ENCODE measurements at places on chromosomes 13 and 19. TPM values are rescaled to one million over a fixed set of nuclear protein-coding genes. Genes with fewer than 3 reads are reported as not detected.

The TFDP1 gene
- 140 TPM for total RNA-seq

The IGFL2 gene
- 57.7 TPM for total RNA-seq

The CDX2 gene
- 109 TPM for total RNA-seq

The NANOS3 gene
- not detected for total RNA-seq

The FAM187B gene
- total RNA-seq = not detected

The CGB8 gene
- not detected for total RNA-seq

The TMEM190 gene
- total RNA-seq = not detected

The GEMIN7 gene
- total RNA-seq = 49.3 TPM

The IGFL1 gene
- total RNA-seq = not detected

- H3K36me3 ChIP-seq = no peaks in the 10 kb centered on the region
- no peak overlapping the region for H3K27ac ChIP-seq
- H3K4me1 ChIP-seq = peaks cover 6% of the 10 kb centered on the region
- peak; percentile 43 for DNase-seq
Measured at GRCh38 chr19:13262450-13262849, 112.2 kb downstream of the IER2 start.

- DNase-seq = no peak
- H3K4me1 ChIP-seq = peaks cover 8% of the 10 kb centered on the region
- H3K4me3 ChIP-seq = no peak overlapping the region
Measured at GRCh38 chr19:48950830-48951519, 3.7 kb upstream of the BAX start.

DNA sequence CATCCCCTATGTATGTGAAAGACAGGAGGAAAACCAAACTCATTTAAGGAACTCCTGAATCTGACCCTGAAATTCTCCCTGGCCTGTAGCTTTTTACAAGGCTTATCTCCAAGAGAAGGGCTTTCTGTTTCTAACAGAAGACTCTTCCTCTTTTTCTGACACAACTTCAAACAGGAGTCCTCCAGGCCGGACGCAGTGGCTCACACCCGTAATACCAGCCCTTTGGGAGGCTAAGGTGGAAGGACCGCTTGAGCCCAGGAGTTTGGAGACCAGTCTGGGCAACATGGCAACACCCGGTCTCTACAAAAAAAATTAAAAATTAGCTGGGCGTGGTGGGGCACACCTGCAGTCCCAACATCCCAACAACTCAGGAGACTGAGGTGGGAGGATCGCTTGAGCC lies 41.9 kb downstream of the CARS2 start:
- H3K27ac ChIP-seq = no peak overlapping the region
- DNase-seq = no peak
- no peaks in the 10 kb centered on the region for H3K27me3 ChIP-seq
- no peak overlapping the region for H3K4me3 ChIP-seq
- no peaks in the 10 kb centered on the region for H3K4me1 ChIP-seq
- peaks cover 3% of the 10 kb centered on the region for H3K36me3 ChIP-seq

- H3K4me1 ChIP-seq = peaks cover 76% of the 10 kb centered on the region
- H3K27ac ChIP-seq = peak overlapping the region; percentile 92
- no peaks in the 10 kb centered on the region for H3K36me3 ChIP-seq
Measured at GRCh38 chr13:26968431-26969341, 202.9 kb downstream of the USP12 start.

DNA sequence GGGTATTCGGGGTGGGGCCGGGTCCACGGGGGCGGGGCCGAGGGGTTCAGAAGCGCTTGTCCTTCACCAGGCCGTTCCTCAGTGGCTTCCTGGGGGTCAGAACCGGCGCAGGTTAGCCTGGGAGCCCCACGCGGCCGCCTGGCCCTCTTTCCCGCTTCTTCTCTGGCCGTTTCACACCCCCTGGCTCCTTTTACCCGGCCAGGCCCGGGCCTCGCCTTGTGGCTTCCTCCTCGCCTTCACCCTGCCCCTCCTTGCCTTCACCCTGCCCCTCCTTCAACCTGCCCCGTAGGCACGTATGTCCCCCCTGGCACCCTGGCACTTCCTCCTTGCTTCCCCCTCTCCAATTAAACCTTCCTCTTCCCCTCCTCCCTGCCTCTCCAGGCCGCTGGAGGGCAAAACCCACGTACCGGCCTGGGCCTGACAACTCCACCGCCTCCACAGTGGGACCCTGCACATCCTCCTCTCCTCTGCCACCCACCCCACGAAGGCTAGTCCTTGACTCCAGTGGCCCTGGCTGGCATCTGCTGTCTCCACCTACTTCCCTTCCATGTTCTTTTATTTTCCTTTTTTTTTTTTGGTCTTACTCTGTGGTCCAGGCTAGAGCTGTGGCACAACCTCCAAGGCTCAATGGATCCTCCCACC lies 25.3 kb downstream of the CERS1 start:
- no peaks in the 10 kb centered on the region for H3K27me3 ChIP-seq
- H3K4me1 ChIP-seq = peaks cover 12% of the 10 kb centered on the region
- H3K27ac ChIP-seq = peak overlapping the region; percentile 69
- no peak for DNase-seq
- peaks cover 4% of the 10 kb centered on the region for H3K36me3 ChIP-seq

GRCh38 chr19:47429140-47429793 lies 9.9 kb upstream of the MEIS3 start:
- no peaks in the 10 kb centered on the region for H3K36me3 ChIP-seq
- peaks cover 13% of the 10 kb centered on the region for H3K4me1 ChIP-seq
- no peak for DNase-seq
- no peaks in the 10 kb centered on the region for H3K27me3 ChIP-seq
- H3K4me3 ChIP-seq = no peak overlapping the region
- H3K27ac ChIP-seq = no peak overlapping the region

DNA sequence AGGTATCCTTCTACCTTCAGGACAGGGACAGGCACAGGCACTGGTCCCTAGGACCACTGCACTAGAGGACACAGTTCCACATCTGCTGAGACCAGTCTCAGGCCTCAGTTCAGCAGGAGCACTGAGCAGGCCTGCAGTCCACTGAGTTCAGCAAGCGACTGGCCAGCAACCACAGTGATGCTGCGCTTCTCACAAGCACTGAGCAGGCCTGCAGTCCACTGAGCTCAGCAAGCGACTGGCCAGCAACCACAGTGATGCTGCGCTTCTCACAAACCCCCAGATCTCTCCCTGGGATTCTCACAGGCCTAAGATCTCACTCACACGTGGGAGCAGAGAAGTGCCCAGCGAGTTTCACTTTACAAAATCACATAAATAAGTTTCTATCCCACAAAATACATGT lies 140.6 kb downstream of the IRS2 start:
- H3K4me3 ChIP-seq = no peak overlapping the region
- no peak overlapping the region for H3K27ac ChIP-seq

DNA sequence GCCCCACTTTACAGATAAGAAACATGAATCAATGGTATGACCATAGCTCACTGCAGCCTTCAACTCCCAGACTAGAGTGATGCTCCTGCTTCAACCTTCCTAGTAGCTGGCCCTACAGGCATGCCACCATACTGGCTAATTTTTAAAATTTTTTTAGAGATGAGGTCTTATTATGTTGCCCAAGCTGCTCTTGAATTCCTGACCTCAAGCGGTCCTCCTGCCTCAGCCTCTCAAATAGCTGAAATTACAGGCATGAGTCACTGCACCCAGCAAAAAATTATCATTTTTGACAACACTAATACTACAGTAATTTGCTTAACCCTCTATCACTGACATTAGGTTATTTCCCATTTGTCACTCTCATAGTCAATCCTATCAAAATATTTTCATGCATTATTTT lies 14.7 kb downstream of the CAB39L start:
- no peaks in the 10 kb centered on the region for H3K27me3 ChIP-seq
- no peaks in the 10 kb centered on the region for H3K4me1 ChIP-seq
- H3K36me3 ChIP-seq = no peaks in the 10 kb centered on the region
- no peak for DNase-seq
- H3K27ac ChIP-seq = no peak overlapping the region
- H3K4me3 ChIP-seq = no peak overlapping the region

- H3K4me3 ChIP-seq = no peak overlapping the region
- peaks cover 3% of the 10 kb centered on the region for H3K36me3 ChIP-seq
- H3K27ac ChIP-seq = no peak overlapping the region
- no peak for DNase-seq
- H3K4me1 ChIP-seq = no peaks in the 10 kb centered on the region
Measured at GRCh38 chr19:52230685-52231084, 38.7 kb upstream of the ZNF766 start.

GRCh38 chr19:41525989-41526388 lies 50.0 kb upstream of the CEACAM21 start:
- no peaks in the 10 kb centered on the region for H3K36me3 ChIP-seq
- no peaks in the 10 kb centered on the region for H3K27me3 ChIP-seq
- no peak for DNase-seq
- H3K4me3 ChIP-seq = no peak overlapping the region
- no peaks in the 10 kb centered on the region for H3K4me1 ChIP-seq

DNA sequence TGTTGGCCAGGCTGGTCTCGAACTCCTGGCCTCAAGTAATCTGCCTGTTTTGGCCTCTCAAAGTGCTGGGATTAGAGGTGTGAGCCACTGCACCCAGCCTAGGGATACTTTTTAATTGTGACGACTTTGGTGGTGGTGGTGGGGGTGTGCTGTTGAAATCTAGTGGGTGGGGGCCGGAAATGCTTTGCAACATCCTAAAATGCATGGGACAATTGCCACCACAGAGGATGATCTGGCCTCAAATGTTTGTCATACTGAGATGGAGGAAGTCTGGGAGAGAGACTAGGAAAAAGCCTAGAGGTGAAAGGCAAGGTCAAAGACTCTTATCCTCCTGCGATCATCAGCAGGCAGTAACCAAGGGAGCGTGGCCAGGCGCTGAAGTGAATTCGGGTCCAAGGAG lies 1.4 kb downstream of the NWD1 start:
- H3K4me3 ChIP-seq = no peak overlapping the region
- H3K27me3 ChIP-seq = no peaks in the 10 kb centered on the region
- H3K27ac ChIP-seq = no peak overlapping the region
- H3K36me3 ChIP-seq = no peaks in the 10 kb centered on the region
- no peak for DNase-seq

DNA sequence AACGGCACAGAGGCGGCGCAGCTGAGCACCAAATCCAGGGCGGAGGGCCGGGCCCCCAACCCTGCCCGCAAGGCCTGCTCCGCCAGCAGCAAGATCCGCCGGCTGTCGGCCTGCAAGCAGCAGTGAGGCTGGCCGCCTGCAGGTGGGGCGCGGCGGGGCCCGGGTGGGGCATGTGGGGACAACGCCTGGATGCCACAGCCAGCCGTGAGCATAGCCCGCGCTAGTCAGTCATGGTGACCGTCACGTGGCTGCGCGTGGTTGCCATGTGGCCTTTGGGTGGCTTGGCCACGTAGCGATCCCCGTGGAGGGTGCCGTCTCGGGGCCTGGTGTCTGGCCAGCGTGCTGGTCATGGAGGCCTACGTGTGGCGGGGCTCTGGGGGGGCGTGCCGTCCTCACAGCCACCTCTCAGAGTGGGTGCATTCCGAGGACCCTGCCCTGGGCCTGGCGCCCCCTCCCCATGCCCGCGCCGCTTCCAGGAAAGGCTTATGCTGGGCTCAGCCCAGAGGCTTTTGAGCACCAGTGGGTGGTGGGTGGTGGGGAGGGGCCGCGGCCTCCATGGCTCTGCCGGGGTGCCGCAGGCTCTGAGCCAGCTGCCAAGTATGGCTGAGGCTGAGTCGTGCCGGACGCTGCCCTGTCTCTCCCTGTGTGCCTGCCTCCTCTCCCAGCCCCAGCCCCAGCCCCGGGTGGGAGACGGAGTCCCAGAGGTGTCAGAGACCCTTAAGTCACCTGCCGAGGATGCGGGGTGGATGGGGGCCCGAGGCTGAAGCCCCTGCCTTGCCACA lies 11.1 kb downstream of the CBARP start:
- no peaks in the 10 kb centered on the region for H3K4me1 ChIP-seq
- DNase-seq = no peak
- no peak overlapping the region for H3K27ac ChIP-seq

DNA sequence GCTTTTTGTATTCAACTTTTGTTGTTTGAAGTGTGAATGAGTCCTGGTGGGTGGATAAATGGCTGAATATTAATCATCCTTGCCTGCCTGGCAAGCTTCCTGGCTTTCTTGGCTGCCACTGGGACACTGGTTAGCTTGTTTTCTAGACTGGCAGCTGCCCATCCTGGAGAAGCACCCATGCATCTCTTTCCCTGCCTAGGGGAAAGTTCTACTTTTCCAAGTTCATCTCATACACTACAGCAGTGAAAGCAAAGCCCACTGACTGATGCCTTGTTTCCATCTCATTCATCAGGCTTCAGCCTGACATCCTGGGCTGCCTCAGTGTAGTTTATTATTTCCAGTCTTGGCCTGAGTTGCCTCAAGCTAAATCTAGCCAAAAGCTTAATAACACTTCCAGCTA lies 244.8 kb downstream of the PCDH20 start:
- no peak overlapping the region for H3K27ac ChIP-seq
- no peak overlapping the region for H3K4me3 ChIP-seq
- H3K4me1 ChIP-seq = peaks cover 5% of the 10 kb centered on the region
- H3K36me3 ChIP-seq = no peaks in the 10 kb centered on the region
- DNase-seq = no peak

DNA sequence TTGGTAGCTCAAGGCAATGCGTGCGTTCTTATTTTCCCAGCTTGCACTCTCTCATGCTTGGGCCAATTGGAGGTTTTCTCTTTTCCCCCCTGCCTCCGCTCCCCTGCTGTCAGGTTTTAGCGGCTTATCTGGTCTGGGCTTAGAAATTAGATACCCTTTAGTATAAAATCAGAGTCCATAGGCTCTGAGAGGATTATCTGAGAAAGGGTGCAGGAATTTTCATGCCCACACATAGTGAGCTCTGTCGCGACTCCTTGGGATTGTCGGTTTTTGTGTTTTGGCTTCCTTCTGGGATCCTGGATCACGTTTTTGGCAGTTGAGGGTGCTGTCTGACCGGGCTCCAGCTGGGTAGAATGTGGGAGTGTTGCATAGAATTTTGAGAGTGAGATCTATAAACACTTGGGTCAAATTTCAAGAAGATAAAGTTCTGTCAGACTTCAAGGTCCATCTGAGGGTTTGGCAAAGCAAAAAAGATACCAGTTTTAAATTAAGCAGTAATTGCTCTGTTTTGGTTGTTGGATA lies 12.4 kb downstream of the CHAF1A start:
- H3K4me3 ChIP-seq = no peak overlapping the region
- DNase-seq = no peak
- peak overlapping the region; percentile 11 for H3K27ac ChIP-seq

- DNase-seq = no peak
- H3K27ac ChIP-seq = no peak overlapping the region
- H3K27me3 ChIP-seq = no peaks in the 10 kb centered on the region
- no peaks in the 10 kb centered on the region for H3K4me1 ChIP-seq
Measured at GRCh38 chr19:8126511-8126910, 22.9 kb downstream of the FBN3 start.

DNA sequence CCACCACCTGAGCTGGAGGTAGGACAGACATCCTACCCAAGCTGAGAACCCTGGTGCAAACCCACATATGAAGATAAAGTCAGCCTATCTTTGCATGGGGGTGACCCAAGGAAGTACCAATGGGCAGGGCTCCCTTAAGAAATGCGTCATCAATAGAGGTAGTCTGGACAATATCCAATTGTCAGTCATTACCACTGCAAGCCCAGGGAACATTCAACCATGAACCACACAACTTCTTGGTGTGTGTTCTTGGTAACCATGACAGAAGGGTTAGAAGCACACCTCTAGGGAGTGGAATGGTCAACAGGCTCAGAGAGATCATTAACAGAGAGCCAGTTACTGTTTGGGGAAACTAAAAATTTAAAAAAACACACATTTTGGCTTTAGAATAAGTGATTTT lies 34.7 kb upstream of the DOCK9 start:
- no peak overlapping the region for H3K4me3 ChIP-seq
- no peak overlapping the region for H3K27ac ChIP-seq
- peaks cover 1% of the 10 kb centered on the region for H3K36me3 ChIP-seq
- no peaks in the 10 kb centered on the region for H3K27me3 ChIP-seq
- no peak for DNase-seq
- H3K4me1 ChIP-seq = no peaks in the 10 kb centered on the region

- no peaks in the 10 kb centered on the region for H3K36me3 ChIP-seq
- H3K4me1 ChIP-seq = no peaks in the 10 kb centered on the region
- H3K27me3 ChIP-seq = no peaks in the 10 kb centered on the region
- no peak overlapping the region for H3K27ac ChIP-seq
- DNase-seq = no peak
Measured at GRCh38 chr13:77872995-77873394, 45.6 kb downstream of the EDNRB start.
